ENCODE measurements at places on chromosomes 6 and 20.
A peak's percentile ranks its signal among the peaks of the same experiment; 100 is the strongest.

DNA sequence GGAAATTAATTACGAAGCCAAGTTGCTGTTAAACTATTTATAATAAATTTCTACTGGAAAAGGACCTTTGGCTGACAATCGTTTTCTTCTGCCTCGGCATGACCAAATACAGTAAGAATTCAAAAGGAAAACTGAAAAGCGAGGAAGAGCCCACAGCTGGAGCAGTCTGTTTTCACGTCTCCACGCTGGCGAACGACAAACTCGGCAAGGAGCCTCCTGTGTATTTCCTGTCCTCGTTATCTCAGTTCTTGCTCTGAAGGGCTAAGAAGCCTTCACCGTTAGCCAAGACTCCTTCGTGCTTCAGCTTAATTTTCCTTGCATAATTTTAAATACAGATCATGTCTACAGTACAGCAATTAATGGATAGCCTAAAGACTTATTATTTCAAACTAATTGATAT lies 214.3 kb upstream of the PLCB4 start:
- no peak for DNase-seq

GRCh38 chr6:145784683-145785082 lies 29.9 kb downstream of the FBXO30 start:
- DNase-seq = no peak

DNA sequence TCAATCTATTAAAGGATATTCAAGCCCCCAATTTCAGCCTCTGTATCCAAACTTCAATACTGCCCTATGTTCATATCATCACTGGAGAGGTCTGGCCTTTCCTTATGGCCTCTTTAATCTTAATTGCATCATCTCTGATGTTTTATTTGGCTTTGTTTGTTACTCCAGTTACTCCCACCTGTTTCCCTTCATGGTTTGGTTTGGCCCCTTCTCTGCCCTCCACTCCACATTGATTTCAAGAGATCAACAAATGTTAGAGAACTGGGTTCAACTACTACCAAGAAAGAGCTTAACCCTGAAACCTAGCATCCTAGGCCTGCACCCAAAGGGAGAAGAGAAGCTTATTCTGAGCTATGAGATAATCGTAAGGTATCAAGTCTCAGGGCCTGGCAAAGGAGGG lies 221.6 kb downstream of the LAMA2 start:
- no peak for DNase-seq

GRCh38 chr6:37897321-37897720 lies 77.8 kb downstream of the ZFAND3 start:
- DNase-seq = no peak

GRCh38 chr20:19654921-19655320 lies 103.1 kb upstream of the RIN2 start:
- no peak for DNase-seq

- DNase-seq = no peak
Observed at GRCh38 chr6:157097255-157097955, 225.9 kb downstream of the TMEM242 start.

- no peak for DNase-seq
Observed at GRCh38 chr6:122323361-122323760, 76.1 kb upstream of the HSF2 start.

GRCh38 chr6:111486921-111487320 lies 3.9 kb upstream of the REV3L start:
- DNase-seq = peak; percentile 11

DNA sequence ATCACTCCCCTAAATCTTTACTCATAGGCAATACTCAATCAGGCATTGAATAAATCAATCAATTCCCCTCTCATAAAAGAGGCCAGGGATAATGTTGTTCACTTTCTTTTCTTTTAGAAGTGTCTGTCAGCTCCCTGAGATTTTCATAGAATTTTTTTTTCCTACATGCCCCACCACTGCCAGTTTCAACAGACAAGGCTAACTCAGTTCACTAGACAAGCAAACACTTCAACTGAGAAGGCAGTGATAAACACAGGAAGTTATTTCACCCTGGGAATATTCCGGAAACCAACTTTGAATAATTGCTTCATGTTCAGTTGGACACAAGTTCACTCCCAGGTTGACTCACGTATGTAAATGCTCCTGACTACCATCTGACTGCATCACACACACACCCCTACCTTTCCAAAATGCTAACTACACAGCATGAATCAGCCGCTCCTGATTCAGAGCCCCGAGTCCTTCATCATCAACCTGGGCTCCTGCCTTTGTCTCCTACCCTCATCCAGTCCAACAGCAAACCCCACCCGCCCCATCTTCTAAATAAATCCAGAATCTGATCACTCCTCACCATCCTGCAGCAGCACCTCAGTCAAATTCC lies 143.9 kb downstream of the BCAS1 start:
- peak; percentile 58 for DNase-seq

- DNase-seq = no peak
Observed at GRCh38 chr6:74402781-74403180, 706.8 kb downstream of the CD109 start.

DNA sequence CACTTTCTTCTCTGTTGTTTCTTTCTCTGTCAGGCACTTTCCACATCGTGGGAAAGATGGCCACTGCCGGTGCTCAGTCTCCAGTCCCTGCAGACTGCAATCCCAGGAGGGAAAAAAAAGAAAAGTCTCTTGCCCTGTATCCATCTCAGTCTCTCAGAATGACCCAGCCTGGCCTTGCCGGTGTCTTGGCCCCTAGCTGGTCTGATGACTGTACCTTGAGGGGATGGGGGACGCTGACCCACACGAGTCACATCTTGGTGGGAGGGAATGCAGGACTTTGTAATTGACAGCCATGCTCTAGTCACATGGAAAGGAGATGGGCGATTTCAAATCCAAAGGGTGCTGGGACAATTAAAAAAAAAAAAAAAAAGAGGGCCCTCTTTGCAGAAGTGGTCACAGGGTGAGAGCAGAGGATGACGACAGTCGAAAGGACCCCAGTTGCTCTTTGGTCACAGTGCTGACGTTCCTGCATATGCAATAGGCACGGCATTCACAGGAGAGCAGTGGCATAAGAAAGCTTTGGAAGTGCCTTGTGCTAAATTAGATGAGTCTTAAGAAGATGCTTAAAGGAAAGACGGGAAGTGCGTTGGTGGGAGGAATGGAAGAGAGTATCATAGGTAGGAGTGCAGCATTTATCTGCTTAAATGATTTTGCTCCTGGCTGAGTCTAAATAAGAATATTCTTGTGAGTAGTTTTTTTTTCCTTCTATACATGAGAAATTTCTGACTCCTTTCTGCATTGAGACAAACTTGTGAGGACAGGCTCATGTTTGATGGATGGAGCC lies 63.9 kb upstream of the AKAP12 start:
- no peak for DNase-seq

DNA sequence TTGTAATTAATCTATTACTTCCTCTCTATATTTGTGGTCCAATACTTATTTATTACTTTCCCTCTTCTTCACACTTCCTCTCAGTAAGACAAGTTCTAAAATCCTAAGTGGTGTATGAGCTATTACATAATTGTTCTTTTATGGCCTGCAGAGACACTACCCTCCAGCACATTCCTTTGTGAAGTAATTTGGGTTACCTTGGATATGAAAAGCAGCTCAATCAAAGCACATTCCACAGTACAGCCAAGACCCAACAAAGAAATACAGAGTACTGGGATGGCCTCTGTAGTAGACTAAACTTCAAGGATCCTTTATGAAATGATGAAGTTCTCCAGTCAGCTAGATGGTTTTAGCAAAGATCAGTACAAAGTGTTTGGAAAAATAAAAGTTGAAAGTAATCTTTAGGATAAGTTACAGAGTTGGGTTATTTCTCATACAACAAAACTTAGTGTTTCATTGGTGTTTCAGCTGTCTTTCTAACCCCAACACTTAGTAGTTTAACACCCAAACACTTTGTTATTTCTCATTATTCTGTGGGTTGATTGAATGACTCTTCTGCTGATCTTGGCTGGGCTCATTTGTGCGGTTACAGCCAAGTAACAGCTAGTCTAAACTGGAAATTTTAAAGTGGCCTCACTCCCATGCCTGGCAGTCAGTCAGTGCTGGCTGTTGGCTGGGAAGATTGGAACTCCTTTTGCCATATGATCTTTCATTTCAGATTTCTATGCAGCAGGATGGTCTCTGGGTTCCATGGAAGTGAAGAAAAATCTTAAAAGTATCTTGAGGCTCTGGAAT lies 161.5 kb upstream of the POU3F2 start:
- DNase-seq = no peak

GRCh38 chr6:14921878-14922671 lies 323.8 kb upstream of the JARID2 start:
- peak; percentile 70 for DNase-seq

DNA sequence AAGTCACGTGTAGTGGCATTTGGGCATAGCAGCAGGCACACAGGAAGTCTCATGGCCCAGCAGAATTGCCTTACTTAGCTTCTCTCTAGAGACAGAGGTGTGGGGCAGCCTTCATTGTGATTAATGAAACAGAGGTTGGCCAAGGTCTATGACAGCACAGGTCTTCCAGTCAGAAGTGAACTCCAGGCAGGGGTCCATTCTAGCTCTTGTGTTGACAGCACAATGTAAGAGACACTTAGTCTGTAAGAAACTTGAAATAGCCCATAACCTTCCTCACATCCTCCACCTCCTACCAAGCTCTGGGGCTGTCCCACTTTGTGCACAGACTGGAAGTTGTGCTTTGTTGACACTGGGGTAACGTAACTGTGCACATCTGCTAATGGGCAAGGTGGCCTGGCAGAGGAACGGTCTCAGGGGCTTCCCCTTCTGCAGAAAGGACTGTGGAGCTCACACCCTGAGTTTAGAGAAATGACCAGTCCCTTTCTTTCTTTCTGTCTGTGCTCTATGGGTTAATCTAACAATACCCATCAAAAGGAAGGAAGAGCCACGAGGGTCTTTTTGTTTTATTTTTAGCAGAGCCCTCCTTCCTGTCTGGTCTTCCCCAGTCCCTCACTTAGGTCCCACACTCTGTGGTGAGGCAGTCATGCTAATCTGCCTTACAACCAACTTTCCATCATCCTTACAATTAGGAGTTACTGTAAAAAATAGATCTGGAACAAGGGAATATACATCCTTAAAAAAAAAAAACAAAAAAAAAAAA lies 35.6 kb upstream of the TAGAP start:
- DNase-seq = no peak

DNA sequence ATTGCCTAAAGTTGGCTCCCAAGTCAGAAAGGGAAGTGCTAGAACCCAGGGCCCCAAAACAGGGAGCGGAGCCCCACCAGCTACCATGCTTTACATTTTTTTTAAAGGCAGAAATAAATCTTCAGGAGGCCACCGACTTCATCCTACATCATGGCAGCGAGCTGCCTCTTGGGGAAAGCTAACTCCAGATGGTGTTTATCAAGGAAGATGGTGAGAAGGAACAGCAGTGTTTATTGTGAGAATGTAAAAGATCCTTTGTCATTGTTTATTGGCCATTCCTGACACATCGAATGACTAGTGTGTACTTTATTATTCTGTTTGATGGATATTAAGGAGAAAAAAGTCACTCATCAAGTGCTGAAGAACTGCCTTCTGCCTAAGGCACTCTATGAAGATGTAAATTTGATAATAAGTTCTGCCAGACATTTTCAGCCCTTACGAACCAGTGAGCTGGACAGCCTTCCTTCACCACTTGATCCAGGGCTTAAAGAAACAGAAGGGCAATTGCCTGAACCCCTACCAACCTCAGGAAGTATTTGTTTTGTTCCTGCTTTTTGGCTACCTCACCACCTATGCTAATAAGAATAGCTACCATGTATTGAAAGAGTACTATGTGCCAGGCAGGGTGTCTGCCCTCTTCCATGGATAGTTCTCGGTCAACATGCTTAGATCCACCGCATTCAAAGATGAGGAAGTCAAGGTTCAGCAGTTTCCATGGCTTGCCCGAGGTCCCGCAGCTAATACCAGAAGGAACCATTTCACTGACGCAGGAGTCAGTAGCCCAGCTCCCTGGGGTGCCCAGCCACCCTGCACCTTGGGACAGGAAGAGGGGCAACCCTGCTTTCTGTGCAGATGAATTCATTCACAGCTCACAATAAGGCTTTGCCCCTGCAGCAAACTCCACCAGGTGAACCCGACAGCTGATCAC lies 194.7 kb upstream of the RREB1 start:
- DNase-seq = no peak

GRCh38 chr6:122284848-122285247 lies 114.6 kb upstream of the HSF2 start:
- DNase-seq = no peak

- no peak for DNase-seq
Observed at GRCh38 chr6:30893001-30893591, 8.8 kb downstream of the DDR1 start.

DNA sequence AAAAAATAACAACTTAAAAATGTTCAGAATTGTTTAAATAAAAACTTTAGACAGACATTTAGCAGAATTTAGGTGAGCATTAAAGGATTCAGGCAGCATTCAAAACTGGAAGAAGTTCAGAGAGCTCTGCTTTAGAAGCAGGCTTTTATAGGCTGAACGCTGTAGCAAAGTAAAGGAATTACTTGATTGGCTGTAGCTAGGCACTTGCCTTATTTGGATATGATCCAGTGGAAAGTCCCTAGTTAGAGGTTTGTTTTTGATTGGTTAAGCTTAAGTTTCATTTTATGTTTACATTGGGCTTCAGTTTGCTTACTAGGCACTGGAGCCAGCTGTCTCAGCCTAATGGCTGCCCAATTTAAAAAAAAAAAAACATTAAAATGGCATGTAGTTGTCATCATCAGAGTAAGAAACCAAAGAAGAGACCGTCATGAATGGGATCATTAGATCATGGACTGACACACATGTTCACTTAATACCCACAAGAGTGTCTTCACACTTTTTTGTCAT lies 65.1 kb downstream of the CBFA2T2 start:
- DNase-seq = peak; percentile 67

DNA sequence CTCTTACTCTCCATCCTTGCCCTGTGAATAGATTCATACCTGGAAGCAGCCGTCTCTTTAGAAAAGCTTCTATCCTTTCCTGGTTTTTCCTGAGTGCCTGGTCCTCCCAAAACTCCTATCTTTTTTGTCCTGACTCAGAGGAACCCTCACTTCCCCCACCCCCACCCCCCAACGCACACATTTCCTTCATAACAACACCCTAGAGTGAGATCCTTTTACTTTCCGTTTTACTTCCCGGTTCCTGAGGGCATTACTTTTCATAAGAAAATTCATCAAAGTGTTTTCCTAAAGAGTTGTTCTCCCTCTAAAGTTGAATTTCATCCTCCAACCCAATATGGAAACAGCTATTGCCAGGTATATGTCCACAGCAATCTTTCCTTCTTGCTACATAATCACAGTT lies 327.0 kb downstream of the NRN1 start:
- no peak for DNase-seq

DNA sequence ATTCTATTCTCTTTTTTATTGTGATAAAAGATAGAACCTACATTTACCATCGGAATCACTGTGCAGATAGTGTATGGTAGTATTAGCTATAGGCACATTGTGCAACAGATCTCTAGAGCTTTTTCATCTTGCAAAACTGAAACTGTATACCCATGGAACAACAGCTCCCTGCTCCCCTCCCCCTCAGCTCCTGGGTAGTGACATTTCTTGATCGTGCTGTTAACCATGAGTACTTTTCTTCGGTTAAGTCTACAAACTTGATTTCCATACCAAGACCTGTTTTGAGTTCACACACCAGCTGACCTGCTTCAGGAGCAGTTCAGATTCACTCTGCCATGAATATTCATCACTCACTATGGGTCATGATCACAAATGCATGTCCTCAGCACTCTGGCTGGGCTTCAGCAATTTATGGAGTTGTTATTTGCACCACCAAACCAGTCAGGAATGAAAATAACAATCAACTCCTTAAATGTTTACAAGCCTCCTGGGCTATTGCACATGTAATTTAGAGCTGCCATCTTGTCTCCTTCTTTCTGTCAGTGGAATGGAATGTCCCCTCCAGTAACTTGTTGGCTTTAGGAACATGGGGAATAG lies 32.8 kb downstream of the PRDM1 start:
- no peak for DNase-seq

Data from CD4-positive, alpha-beta T cell treated with Interleukin-4 for 1 hour (primary cell).